ENCODE measurements at places on chromosomes 7 and 10.

GRCh38 chr7:110224643-110225042 lies 866.3 kb upstream of the LRRN3 start:
- no peak for DNase-seq

GRCh38 chr7:118169146-118169545 lies 14.8 kb upstream of the LSM8 start:
- DNase-seq = no peak

GRCh38 chr10:108275895-108276685 lies 1111.6 kb upstream of the SORCS1 start:
- DNase-seq = no peak

- no peak for DNase-seq
These were observed 649.0 kb downstream of the LRMDA start for GRCh38 chr10:76080451-76080850.

GRCh38 chr10:125407000-125407502 lies 246.7 kb upstream of the CTBP2 start:
- DNase-seq = no peak

- DNase-seq = no peak
These were observed 303.5 kb downstream of the PAXIP1 start for GRCh38 chr7:154699417-154699816.

GRCh38 chr10:73819513-73820093 lies 8.2 kb upstream of the NDST2 start:
- DNase-seq = no peak

- no peak for DNase-seq
These were observed 86.6 kb upstream of the ZNF92 start for GRCh38 chr7:65287023-65287422.

DNA sequence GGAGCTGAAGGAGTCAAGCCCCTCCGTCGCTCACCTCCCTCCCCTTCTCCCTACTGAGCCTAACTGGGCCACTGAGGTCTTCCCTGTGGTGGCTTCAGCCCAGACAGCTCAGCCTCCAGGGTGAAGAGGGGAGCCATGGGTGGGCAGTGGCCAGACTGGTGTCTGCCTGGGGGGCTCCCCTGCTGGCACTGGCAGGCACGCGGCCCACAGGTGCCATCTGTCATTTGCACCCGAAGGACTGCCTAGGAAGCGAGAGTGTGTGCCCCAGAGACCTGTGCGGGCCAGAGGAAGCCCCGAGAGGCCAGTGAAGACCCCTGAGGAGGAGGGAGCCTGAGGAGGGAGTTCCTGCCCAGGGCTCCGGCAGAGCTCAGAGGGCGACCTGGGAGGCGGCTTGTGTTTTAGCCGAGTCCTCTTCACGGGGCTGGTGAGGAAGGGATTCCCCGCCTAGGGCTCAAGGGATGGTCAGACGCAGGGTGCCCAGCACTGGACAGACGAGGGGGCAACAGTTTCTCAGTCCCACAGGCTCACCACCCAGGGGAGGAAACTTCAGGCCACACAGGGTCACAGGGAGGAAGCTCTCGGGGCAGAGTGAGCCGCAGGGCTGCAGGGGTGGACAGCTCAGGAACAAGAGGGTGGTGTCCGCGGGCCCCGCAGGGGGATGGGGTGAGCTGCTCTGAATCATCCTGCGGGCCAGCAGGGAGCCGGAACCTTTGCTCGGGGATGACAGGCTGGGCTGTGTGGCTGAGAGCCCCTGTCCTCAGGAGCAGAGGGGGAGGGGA lies 76.2 kb upstream of the PPP2R2D start:
- DNase-seq = no peak

- DNase-seq = no peak
These were observed 258.6 kb downstream of the PAXIP1 start for GRCh38 chr7:154744256-154744860.

DNA sequence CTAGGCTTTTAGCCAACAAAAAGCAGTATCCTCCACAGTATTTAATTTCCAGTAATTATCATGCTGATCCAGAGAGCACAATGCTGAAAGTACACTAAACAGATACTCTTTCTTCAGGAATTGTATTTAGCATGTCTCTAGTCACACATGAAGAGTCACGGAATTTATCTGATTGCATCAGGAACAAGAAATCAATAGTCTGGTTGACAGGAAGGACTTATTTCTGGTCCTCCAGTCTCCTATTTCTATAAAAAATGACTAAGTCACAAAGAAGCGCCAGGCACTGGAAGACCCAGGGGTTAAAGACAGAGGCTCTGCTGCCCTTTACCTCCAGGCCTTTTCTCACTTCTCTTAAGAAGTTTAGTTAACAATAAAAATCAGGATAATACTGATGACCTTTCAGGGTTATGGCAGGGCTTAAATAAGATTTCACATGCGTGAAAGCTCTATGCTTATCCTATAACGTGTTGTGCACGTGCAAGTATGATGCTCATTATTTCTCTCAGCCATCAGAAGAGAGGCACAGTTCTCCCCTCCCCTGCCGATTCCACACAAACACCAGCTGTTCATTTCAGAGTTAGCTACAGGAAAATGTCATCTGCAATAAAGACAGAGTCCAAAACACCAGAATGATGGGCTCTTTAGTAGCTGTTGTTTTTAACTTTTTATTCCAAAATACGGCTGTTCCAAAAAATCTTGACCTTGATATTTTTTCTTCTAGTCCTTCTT lies 36.9 kb downstream of the SLC26A4 start:
- no peak for DNase-seq

- DNase-seq = no peak
These were observed 28.8 kb downstream of the CNOT4 start for GRCh38 chr7:135480966-135481597.

- DNase-seq = no peak
These were observed 67.7 kb downstream of the BMPR1A start for GRCh38 chr10:86824151-86824550.

GRCh38 chr10:80460399-80461207 lies 6.5 kb downstream of the TSPAN14 start:
- DNase-seq = no peak

DNA sequence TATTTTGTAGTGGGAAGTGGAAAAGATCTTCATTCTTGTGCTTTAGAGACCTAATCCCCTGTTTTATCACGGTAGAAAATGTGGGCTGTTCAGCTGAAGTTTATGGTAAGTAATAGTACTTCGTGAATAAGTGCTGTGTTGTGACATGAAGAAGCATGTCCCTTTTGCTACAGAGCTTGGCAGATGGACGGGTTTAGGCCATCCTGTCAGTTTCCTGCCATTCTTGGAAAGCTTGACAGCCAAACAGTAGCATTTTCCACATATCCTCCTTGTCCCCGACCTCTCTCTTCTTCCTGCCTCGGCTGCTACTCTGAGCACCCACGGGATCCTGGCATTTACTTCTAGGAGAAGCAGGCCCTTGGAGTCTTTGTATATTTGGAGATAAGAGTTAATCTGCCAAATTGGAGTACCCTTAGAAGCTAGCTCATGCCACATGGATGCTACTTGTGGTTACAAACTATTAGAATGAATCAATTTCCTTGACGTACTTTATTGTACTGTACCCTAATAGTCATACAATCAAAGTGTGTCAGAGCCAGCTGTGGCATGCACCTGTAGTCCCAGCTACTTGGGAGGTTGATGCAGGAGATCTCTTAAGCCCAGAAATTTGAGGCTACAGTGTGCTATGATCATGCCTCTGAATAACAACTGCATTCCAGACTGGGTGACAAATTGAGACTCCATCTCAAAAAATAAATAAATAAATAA lies 39.2 kb downstream of the PNLIPRP3 start:
- DNase-seq = no peak

DNA sequence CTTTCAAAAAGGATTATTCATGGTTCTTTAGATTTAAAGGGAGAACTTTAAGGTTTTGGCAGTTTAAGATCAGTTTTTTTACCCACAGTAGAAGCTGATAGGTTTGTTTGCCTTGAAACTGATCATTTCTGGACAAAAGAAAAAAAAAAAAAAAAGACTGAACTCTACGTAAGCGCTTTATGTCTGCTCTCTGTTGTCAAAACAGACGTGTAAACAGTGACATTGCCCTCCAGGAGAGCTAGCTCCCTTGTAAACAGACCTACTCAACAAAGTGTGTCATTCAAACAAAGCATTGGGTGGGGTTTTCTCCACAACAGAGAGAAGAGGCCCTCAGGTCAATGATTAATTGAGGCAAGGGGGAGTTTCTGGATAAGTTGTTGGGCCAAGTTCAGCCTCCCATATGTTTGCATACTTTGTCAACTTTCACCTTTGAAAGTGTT lies 568.1 kb upstream of the LRRN3 start:
- no peak for DNase-seq

DNA sequence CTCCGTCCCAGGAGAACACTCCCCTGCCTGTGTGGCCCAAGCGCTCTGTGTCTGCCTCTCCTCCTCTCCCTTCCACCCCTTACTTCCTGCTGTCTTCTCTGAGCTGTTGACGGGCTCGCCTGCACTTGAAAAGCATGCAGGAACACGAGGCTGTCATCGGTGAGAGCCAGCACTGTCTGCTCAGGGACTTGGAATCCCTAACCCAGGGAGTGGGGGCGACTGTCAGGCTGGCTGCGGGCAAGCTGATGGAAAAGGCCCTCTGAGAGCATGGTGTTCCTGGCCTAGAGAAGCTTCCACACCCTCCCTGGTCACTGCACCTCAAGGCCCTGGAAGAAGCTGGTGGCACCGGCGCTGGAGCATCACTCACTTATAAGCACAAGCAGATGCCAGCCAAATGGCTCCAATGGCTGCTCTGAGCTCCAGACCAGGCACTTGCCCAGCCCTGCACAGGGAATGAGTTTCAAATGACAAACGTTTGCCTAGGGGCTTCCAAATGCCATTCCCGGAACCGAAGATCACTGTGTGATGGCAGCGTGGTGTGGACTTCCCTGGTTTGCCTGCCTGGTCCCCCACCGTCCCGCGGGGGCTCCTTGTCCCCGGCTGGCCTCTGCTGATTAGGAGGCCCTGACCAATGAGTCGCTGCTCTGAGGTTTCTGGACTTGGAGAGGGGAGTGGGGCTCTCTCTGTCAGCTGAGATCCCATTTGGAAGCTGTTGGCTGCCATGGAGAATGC lies 56.7 kb upstream of the EBF3 start:
- no peak for DNase-seq

DNA sequence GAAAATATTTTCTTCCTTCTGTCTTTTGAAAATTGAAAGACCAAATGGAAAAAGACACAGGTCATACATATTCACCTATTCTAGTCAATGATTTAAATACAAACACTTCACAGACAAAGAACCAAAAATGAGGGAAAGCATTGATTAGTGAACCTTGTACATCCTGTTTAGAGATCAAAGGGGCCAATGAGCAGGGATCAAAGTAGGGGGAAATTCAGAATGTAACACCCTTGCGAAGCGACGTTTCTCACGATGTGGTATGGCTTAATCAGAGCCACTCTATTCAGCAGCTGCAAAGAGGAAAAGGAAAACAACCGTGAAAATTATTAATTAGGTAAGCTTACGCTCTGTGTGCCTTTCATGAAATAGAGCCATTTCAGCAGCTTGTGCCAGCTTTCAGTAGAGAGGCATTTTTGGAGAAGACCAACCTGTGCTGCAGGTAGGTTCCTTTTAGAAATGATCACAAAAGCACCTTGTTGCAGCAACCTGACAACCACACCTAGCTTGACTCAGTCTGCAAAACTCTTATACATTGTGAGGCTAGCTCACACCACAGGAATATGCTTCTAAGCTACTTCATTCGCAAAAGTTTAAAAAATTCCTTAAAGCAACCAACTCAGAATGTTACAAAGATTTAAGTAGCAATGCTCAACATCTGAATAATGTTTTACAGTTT lies 78.0 kb downstream of the DKK1 start:
- DNase-seq = no peak

DNA sequence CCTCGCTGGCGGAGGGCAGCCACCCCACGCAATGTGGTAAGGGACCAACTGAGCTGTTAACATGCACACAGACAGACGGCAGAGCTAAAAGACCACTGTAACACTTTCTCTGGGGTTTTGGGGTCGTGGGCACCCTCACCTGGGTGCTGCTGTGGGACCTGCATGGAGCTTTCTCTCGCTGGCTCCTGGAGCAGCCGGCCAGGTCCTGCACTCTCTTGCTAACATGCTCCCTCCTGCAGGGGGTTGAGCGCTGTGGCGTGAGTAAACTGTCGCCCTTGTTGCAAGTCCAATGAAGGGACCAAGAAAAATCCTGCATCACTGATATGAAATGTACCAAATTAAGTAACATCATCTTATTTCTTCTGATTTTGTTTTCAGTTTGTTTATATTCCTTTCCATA lies 92.0 kb downstream of the ADK start:
- no peak for DNase-seq

GRCh38 chr10:124342136-124342820 lies 76.4 kb downstream of the OAT start:
- no peak for DNase-seq

DNA sequence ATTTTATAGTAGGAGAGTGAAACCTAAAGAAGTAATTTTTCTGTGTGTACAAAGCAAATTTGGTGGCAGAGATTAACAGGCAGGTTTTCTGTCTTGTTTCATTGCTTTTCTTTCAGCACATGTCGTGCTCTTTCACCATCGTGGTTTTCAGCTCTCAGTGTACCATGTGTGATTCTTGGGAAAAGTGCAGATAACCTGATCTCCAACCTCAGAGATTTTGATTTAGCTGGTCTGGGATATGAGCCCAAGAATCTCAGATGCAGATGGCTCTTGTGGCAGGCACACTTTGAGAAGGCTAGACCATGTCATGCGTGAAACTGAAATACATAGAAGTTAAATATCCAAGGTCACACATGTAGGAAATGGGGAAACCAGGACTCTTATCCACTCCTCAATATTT lies 317.4 kb downstream of the EXOC4 start:
- DNase-seq = no peak

DNA sequence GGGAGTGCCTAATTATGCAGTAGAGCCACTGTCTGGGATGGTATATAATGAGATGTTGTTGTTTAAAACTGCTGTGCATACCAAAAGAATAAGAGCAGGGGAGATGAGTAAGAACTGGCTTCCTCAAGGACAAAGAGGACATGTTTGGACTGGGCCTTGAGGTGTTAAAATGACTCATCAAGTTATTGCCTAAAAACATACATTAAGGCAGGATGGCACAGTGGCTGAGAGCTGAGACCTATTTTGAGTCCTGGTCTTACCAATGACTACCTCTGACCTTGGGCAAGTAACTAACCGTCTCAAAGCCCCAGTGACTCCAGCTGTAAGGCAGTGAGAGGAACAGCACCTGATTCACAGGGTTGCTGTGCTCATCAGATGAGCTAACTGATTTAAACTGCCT lies 71.1 kb downstream of the CFAP58 start:
- DNase-seq = no peak

GRCh38 chr10:71029411-71029892 lies 141.1 kb upstream of the PCBD1 start:
- DNase-seq = no peak

GRCh38 chr7:66669088-66669487 lies 40.4 kb downstream of the KCTD7 start:
- DNase-seq = no peak

- no peak for DNase-seq
These were observed 127.5 kb downstream of the CUBN start for GRCh38 chr10:17001961-17002749.

GRCh38 chr10:74718208-74718607 lies 108.2 kb upstream of the KAT6B start:
- DNase-seq = no peak

DNA sequence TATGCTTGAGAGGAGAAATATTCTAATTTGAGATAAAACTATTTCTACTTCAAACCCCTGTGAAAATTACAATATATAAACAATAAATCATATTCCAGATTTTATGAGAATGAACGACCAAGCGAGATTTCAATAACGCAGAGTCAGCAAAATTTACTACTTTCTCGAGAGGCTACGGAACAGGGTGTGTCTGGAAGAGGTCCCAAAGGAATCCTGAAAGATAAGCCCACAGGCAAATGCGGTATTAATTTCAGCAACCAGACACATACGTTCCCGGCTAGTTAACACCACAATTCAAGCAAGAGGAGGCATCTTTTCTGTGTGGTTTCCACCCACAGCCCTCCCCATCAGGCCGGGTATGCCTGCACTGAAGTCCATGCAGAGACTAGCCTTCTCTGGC lies 26.4 kb downstream of the BEND7 start:
- no peak for DNase-seq
